ENCODE measurements at places on chromosomes 13 and 19.

DNA sequence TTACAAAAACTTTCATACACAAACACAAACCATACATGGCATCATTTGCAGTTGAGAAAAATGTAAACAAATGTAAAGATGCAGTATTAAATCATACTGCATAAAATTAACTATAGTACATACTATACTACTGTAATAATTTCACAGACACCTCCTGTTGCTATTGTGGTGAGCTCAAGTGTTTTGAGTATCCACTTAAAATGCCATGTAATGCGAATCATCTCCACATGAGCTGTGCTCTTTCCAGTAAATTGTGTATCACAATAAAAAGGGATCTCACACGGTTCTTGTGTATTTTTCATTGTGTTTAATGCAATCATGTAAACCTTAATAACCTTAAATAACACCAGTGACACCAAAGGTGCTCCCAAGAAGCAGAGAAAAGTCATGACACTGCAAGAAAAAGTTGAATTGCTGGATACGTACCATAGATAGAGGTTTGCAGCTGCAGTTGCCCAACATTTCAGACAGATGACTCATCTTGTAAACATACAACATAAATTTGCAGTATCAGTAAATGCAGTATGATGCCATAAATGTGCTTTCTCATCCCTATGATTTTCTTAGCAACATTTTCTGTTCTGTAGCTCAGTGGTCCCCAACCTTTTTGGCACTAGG lies 166.6 kb downstream of the RAP2A start:
- DNase-seq, result no peak

GRCh38 chr13:20547479-20547908 lies 19.5 kb upstream of the IFT88 start:
- DNase-seq, result no peak

DNA sequence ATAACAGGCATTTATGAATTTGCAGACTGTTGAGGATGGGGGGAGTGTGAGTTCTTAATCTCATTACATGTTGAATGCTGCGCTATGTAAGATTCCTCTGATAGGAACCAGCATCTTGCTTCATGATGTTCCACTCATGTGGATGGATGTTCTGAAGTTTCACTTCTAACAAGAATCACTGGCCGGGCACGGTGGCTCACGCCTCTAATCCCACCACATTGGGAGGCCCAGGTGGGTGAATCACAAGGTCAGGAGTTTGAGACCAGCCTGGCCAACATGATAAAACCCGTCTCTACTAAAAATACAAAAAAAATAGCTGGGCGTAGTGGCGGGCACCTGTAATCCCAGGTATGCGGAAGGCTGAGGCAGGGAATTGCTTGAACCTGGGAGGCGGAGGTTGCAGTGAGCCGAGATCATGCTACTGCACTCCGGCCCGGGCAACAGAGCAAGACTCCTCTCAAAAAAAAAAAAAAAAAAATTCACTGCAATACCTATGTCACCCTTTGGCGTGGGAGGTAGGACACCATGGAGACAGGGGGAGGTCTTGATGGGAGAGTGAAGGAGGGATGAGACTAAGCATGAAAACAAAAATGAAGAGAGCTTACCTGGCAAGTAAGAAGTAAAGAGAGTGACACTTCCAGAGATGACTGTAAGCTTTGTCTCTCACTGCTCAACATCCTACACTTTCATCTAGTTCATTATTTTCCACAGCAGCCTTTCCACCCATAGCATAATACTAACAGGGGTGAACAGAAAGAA lies 133.0 kb downstream of the DCT start:
- DNase-seq, result peak; percentile 6

- DNase-seq, result no peak
Measured at GRCh38 chr13:36776175-36776574, 42.8 kb upstream of the RFXAP start.

DNA sequence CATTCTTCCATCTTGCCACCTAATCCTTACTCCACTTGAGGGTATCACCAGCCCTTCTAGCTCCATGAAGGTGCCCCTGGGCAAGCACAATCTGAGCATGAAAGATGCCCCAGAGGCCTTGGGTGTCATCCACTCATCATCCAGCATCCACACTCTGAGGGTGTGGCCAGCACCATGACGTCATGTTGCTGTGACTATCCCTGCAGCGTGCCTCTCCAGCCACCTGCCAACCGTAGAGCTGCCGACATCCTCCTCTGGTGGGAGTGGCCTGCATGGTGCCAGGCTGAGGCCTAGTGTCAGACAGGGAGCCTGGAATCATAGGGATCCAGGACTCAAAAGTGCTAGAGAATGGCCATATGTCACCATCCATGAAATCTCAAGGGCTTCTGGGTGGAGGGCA lies 3.1 kb upstream of the KLK3 start:
- DNase-seq, result no peak

DNA sequence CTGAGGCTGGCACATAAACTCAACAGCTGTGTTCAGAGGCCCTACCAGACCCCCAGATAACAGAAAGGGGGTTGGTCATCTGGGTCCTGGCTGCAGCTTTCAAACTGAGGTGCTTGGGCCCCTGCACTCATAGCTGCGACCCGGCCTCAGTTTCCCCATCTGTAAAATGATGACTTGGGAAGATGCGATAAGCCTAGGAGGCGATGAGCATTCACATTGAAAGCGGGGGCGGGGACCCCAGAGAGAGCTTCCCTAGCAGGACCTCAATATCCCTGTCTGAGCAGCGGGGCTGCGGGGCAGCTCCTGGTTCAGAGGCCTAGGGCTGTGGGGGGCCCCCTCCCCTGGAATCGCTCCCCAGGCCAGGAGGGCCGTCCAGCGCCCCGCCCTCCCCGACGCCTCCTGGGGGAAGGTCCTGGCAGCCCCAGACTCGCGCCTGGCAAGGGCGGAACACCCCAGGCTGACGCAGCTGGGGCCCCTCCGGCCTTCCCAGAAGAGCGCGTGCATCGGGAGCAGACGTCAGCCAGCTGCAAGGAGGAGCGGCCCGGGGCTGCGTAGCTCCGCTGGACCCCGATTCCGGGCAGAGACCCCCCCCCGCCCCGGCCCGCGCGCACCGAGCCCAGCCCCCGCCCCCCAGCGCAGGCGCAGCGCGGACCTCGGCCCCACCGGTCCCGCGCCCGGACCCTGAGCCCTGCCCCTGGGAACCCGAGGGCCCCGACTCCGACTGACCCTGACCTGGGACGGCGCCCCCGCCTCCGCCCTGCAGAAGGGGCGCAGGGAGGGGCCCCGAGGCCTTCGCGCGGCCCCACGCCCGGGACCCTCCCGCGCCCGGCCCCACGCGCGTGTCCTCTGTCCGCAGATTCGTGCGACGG lies 3.5 kb downstream of the FSTL3 start:
- no peak for DNase-seq

GRCh38 chr19:50639121-50640112 lies at the start of gene SYT3:
Gene SYT3 (minus strand): TSS chr19:50639881. CDS start chr19:50637411, 2,470 bp downstream.
- peak; percentile 36 for DNase-seq

GRCh38 chr19:14619404-14619803 lies 36.5 kb downstream of the CLEC17A start:
- DNase-seq, result no peak

GRCh38 chr13:101204270-101205020 lies 211.9 kb downstream of the NALCN start:
- DNase-seq, result no peak

DNA sequence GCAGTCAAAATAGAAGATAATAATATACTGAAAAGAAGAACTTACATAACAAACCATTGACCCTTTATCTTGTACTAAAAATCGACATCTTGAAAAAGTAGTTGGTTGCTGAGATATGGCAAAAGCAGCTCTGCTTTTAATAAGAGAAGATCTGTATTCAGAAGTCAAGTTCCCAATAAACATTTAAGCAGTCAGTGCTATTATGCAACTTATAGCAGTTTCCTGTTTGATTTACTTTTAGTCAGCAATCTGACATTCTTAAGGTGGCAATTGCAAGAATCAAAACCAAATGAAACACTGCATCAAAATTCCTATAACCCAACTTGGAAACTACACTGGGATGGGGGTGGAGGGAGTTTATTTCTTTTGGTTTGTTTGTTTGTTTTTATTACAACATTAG lies 165.5 kb downstream of the TBC1D4 start:
- no peak for DNase-seq

DNA sequence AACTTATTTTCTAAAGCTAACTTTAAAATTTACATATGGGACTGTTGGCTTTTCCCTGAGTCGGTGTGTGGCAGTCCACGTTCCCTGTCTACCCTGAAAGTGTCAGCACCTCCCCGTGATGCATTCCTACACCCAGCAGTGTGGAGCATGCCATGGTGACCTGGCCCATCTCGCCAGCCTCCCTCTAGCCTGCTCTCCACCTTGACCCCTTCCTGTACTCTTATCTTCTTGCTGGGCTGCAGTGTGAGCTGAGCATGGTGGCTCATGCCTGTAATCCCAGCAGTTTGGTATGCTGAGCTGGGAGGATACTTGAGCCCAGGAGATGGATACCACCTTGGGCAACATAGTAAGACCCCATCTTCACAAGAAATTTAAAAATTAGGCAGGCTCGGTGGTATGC lies 25.4 kb downstream of the MICOS13 start:
- DNase-seq, result no peak

DNA sequence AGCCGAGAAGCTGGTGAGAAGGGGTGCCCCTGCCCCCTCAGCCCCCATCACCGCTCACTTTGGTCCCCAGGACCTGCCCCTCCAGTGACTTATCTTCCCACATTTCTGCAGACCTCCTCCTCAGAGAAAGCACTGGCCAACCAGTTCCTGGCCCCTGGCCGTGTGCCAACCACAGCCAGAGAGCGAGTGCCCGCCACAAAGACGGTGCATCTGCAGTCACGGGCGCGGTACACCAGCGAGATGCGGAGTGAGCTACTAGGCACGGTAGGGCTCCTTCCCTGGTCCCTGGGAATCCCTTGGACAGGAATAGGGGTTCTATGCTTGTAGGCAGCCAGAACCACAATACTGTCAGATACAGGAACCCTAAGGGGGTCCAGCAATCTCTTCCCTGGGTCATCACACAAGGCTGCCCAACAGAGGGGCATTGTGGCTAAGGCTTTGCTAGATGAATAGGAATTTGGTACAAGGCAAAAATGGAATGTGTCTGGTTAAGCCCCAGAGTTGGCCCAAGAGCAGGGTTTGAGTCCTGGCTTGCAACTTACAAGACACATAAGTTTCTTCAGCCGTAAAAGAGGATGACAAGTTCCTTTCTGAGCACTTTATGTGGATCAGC lies 1.0 kb downstream of the USE1 start:
- no peak for DNase-seq

DNA sequence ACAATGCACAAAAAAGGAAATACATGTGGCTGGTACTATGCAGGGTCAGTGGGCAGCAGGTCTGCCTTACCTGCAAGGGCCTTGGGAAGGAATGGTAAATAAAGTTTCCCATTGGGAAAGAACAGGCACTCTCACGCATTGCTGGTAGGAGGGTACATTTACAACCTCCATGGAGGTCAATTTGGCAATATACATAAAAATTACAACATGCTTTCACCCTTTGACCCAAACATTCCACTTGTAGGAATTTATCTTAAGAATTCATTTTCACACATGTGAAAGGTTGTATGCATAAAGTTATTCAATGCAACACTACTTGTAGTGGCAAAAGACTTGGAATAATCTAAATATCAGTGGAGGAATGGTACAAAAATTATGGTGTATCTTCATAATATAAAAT lies 216.4 kb downstream of the DLEU7 start:
- no peak for DNase-seq

GRCh38 chr13:87676254-87677042 lies 5.3 kb downstream of the SLITRK5 start:
- no peak for DNase-seq

DNA sequence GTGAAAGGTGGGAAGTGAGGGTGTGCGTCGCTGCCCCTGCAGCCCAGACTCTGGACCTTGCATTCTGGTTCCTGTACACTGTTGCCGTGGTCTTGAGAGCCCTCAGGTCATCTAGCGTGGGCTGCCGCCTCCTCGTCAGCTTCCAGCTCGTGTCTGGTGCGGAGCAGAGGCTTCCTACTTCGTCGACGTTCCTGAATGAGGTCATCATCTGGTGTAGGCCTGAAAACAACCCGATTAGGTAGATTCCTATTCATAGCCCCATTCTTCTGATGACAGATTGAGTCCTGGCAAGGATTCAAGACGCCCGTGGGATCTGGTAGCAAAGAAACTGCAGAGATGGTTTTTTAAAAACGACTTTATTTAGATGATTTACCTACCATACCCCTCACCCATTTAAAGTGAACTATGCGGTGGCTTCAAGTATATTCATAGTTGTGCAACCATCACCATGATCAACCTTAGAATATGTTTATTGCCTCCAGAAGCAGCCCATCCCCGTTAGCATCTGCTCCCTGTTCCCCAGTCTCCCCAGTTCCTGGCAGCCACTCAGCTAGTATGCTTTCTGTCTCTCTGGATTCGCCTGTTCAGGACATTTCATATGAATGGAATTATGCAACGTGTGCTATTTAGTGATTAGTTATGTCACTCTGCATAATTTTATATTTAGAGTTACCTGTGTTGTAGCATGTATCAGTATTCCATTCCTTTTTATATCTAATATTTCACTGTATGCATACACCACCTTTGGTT lies 13.8 kb downstream of the NAXD start:
- no peak for DNase-seq

GRCh38 chr13:49110122-49110912 lies 109.8 kb upstream of the MLNR start:
- peak; percentile 38 for DNase-seq

- DNase-seq, result no peak
Measured at GRCh38 chr13:50887151-50887550, 22.4 kb upstream of the RNASEH2B start.

GRCh38 chr13:39684531-39685137 lies 29.2 kb downstream of the COG6 start:
- no peak for DNase-seq

DNA sequence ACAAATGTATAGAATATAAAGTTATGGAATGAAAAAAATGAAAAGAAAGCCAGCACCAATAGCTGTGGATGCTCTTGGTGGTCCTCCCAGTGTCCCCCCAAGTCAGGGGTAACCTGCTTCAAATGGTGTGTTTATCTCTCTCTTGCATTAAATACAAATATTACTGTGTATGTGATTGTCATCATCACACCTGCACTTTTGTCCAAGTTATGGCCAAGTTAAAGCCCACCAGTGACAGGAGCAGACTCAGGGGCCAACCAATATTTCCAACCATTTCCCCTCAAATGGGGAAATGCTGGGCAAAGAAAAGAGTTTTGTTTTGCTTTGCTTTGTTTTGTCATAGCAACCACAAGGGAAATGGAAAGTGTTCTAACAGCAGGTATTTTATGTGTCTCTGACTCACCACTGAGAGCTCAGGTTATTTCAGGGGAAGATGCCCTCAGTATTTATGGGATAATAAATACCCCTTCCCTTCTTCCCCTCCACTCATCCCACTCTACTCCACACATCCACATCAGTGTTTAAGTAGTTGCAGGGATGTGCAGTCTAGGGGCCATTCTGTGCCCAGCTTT lies 133.6 kb downstream of the COL4A1 start:
- DNase-seq, result no peak

DNA sequence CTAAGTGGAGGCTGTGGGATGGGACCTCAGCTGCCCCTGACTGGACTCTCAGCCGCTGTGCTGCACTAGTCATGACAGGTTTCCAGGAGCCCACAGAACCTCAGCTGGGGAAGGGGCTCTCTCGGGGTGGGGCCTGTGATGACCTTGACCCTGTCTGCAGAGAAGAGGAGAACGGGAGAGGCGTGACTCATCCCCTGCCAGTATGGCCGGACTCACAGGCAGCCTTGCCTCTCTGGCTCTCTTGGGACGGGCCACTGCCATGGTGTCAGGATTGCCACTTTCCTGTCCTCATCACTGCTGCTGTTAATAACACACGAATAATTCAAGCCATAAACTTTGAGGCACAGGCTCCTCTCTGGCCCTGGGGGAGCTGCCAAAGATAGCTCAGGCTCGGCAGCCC lies 295.3 kb downstream of the UQCRFS1 start:
- no peak for DNase-seq

Data from stimulated activated CD4-positive, alpha-beta T cell treated with anti-CD3 and anti-CD28 coated beads, Interleukin-15, amount 100 ng/mL, for 1 hour (primary cell).